ENCODE measurements at places on chromosomes 3 and 15.

DNA sequence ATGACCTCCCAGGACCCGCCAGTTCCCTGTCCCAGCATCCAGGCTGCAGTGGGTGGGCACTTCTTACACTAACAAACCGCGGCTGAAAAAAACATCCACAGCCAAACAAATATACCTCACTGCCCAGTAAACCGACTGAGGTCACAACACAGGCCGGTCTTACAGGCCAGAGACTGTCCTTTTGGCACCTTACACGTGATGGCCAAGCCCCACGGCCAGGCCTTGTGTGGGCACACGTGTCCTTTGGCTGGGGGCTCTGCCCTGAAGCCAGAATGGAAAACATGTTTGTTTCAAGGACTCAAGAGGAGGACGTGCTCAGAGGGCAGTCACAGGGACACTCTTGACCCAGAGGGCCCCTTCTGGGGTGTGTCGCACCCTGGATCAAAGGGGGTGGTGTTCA is 9.8 kb downstream of the SLC38A3 start:
- no peak for DNase-seq

DNA sequence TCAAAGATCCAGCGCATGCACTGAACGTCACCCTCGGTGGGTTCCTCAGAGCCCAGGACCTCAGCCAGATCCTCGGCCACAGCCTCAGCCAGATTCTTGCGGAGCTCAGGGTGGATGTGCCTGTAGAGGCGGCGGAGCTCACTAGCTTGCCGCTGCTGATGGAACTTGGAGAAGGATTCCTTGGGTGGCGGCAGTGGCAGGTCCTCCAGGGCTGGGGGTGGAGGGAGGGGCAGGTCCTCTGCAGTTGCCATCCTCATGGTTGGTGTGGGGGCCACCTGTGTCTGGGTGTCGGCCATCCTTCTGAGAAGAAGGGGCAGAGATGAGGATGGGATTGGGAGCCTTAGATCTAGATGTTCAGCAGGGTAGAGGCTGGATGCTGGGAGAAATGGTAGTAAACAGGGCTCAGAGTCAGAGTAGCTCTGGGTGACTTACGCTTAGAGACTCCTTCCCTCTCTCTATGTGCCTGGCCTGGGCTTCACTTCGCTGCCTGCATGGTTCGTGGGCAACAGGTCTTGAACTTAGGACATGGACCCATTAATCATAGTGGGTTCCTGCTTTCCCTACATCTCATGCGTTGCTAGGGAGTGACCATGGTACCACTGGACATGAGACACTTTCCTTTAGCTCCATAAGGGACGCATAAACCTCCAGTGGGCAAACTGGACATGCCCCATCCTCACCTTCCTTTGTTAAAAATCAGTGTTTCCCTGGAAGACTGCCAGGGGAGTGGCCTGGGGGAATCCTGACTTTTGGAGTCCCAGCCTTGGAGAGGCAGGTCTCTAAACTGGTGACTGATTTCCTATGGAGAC is 3.0 kb downstream of the XIRP1 start:
- DNase-seq: no peak

GRCh38 chr3:38490281-38491030 is 5.7 kb upstream of the EXOG start:
- no peak for DNase-seq

DNA sequence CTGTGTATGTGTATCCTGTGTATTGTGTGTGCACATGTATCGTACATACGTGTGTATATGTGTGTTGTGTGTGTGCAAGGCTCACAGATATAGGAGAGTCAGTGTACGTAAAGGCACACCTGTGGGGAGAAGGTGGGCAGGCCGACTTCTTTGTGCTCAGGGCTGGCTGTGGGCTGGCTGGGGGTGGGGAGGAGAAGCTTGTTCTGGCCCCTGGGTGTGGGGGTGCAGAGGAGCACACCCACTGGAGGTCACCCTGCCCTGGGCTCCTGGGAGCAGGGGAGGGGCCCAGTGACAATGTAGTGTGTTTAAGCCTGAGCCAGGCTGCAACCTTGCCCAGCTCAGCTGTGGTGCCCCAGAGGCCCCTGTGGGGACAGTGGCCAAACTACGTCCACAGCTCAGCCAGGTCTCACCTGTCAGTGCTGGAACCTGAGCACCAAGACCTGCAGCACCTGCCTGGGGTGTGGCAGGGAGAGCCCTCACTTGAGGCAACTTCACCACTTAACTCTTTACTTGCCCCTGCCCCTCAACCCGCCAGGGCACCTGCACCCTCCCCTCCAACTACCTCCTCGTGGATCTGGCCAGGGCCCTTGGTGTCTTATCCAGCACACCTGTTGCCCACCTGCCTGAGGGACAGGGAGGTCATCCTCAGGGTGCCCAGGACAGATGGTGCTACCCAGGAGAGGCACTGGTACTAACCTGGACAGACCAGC is 2.6 kb upstream of the HHATL start:
- no peak for DNase-seq

GRCh38 chr15:77702211-77702957 is 69.7 kb upstream of the LINGO1 start:
- peak; percentile 86 for DNase-seq

DNA sequence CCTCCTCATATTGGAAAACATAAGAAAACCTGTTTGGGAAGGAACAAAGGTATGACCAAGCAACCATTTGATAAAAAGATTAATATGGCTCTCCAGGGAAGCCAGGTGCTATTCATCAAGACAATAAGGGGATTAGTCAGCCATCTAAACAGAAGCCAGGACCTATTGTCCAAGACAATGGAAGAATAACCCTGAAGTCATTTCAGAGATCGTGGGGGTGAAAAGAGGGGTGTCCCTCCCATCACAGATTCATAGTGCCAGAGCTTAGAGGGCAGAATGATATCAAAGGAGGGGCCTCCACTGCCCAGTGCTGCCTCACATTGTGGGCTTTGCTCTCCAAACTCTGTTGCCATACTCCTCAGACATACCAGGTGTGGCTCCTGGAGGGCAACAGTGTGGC is 73.5 kb downstream of the DAPK2 start:
- no peak for DNase-seq

GRCh38 chr3:122313281-122313680 is 11.8 kb upstream of the CSTA start:
- no peak for DNase-seq

GRCh38 chr15:60079210-60079609 is 75.1 kb downstream of the FOXB1 start:
- no peak for DNase-seq

- DNase-seq: no peak
Observed at GRCh38 chr3:4735243-4735642, 242.1 kb downstream of the ITPR1 start.

- DNase-seq: no peak
Observed at GRCh38 chr15:89450076-89451006, 46.0 kb downstream of the RHCG start.

DNA sequence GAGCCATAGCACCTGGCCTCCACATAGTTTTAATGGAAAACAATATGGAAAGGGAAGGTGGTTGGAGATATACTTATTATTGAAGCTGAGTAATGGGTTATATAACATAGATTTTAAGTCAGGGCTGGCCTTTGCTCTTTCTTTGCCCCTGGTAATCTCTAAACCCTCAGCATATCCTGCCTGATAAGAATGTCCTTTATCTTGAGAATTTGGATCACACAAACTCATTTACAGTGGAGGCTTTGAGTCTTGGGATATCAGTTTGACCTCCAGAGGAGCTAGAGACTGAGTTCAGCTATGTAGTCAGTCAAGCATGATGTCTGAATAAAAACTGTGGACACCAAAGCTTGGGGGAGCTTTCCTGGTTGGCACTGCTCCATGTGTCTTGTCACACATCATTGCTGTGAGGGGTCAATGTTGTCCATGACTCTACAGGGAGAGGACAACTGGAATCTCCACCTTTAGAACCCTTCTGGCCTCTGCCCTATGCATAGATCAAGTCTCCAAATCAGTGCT is 9.0 kb upstream of the C3orf33 start:
- no peak for DNase-seq

GRCh38 chr3:30457726-30458125 is 148.7 kb upstream of the TGFBR2 start:
- DNase-seq: no peak

GRCh38 chr15:62797171-62797570 is 245.4 kb upstream of the TPM1 start:
- DNase-seq: no peak

GRCh38 chr3:99413504-99413903 is 224.9 kb upstream of the COL8A1 start:
- DNase-seq: no peak

GRCh38 chr3:61541694-61542093 is 19.7 kb upstream of the PTPRG start:
- no peak for DNase-seq

GRCh38 chr3:197149528-197149927 is 119.9 kb upstream of the MELTF start:
- no peak for DNase-seq

DNA sequence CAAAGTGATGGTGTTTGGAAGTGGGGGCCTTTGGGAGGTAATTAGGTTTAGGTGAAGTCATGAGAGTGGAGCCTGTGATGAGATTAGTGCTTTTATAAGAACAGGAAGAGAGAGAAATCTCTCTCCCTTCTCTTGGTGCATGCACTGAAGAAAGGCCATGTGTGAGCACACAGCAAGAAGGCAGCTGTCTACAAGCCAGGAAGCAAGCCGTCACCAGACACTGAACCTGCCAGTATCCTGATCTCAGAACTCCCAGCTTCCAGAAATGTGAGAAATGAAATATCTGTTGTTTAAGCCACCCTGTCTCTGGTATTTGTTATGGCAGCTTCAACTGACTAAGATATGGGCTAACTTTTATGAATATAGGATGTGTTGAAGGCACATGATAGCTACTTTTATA is 72.6 kb downstream of the REC114 start:
- DNase-seq: no peak

DNA sequence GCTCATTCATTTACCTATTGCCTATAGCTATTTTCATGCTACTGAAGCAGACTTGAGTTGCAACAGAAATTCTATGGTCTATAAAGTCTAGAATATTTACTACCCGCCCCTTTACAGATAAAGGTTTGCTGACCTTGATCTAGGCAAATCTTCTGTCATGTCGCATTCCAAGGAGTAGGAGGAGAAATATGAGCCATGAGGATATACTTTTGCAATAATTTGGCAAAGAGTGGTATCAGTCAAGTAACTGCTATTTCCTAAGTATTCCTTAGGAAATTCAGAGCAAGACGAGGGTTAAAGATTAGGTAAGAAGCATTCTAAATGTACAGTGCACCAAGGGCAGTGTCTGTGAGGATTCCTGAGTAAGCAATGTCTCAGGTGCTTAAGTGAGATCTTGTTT is 121.0 kb upstream of the NUDT16 start:
- no peak for DNase-seq

- DNase-seq: no peak
Observed at GRCh38 chr3:16347548-16347947, 82.5 kb downstream of the OXNAD1 start.

- no peak for DNase-seq
Observed at GRCh38 chr3:169429328-169429727, 234.2 kb downstream of the MECOM start.

DNA sequence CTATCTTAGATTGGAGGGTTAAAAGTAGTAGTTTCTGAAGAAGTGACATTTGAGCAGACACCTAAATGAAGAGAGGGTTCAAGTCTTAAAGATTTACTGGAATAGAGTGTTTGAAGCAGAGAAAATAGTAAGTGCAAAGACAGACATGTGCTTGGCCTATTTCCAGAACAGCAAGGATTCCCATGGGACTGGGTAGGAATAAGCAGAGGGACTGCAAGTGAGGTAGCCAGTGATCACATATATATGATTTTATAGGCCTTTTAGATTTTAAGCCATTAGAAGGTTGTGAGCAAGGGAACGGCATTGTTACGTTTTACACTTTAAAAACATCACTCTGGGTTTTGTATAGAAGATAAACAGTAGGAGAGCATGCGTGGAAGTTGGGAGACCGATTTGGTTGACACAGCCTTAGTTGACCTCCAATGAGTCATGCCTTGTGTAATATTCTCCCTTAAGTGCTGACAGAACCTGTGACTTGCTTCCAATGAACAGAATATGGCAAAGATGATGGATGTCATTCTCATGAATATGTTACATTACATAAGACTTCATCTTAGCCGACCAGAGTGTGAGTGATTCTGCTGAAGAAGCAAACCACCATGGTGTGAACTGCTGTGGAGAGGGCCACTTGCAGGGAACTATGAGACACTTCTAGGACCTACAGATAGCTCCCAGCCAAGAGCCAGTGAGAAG is 37.1 kb upstream of the SLC4A7 start:
- peak; percentile 63 for DNase-seq

GRCh38 chr15:85651548-85651947 is 143.2 kb downstream of the KLHL25 start:
- DNase-seq: no peak

GRCh38 chr3:58039601-58040000 is 31.4 kb downstream of the FLNB start:
- no peak for DNase-seq

DNA sequence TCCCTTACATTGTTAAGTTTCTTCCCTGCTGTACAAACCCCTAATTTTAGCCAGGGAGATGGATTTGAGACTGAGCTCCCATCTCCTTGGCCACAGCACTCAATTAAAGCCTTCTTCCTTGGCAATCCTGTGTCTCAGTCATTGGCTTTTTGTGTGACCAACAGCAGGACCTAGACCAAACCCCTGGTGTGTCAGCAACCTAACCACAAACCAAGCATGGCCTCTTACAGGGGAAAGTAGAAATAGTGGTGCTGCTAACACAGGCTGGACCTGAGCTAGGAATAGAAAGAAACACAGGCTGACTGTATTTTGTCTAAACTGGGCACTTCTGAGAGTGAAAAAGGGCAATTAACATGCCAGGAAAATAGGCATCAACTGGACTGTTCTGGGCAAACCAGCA is 37.9 kb downstream of the PPCDC start:
- DNase-seq: no peak

- no peak for DNase-seq
Observed at GRCh38 chr3:14823393-14823792, 4.6 kb downstream of the FGD5 start.

DNA sequence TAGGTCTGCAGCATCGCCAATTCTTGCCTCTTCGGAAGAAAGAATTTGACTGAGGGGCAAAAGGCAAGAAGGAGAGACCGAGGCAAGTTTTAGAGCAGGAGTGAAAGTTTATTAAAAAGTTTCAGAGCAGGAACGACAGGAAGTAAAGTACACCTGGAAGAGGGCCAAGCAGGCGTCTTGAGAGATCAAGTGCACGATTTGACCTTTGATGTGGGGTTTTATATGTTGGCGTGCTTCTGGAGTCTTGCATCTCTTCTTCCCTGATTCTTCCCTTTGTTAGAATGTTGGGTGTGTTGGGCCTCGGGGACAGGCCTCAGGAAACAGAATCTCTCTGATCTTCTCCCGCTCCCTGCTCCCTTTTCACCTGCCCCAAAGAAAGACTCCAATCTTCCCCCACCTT is 40.6 kb upstream of the FLNB start:
- no peak for DNase-seq

- no peak for DNase-seq
Observed at GRCh38 chr3:39099242-39099641, 8.2 kb downstream of the GORASP1 start.
